ENCODE measurements at places on chromosomes 12 and 14.
A peak's percentile ranks its signal among the peaks of the same experiment; 100 is the strongest.

GRCh38 chr14:51396222-51396815 is 156.3 kb downstream of the TMX1 start:
- no peak for DNase-seq

- DNase-seq = no peak
Observed at GRCh38 chr12:24135158-24135850, 185.8 kb upstream of the SOX5 start.

DNA sequence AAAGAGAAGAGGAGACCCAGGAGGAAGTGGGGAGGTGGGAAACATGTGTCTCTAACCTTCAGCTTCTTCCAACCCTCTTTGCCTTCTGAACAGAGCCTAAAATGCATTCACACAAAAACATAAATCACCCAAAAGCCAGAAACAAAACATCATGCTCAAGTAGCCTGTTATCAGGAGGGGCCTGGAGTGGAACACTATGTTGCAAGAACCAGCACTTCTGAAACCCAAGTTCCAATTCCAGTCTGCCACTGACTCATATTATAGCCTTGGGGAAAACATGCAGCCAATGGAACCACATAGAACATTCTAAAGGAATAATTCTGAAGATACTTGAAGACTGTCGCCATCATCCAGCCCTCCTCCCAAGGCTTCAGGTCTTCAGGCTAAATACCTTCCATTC is 169.8 kb upstream of the PLXNC1 start:
- no peak for DNase-seq

DNA sequence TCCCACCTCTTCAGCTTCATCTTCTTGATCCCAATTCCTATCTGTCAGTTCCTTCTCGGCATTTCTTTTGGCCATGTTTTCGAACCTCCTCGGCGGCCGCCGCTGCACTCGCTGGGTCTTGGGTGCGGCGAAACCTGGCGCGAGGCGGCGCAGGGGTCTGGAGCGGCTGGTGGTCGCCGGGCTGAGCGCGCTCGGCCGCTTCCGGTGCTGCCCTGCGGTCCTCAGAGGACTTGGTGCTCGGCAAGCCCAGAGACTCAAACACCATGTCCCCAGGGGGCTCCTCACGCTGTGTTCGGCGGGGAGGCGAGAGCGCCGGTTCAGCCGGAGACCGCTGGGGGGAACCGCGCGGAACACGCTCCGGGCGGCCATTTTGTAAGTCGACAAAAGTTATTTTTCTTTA is 51.8 kb downstream of the PPP1R36 start:
- DNase-seq = no peak

DNA sequence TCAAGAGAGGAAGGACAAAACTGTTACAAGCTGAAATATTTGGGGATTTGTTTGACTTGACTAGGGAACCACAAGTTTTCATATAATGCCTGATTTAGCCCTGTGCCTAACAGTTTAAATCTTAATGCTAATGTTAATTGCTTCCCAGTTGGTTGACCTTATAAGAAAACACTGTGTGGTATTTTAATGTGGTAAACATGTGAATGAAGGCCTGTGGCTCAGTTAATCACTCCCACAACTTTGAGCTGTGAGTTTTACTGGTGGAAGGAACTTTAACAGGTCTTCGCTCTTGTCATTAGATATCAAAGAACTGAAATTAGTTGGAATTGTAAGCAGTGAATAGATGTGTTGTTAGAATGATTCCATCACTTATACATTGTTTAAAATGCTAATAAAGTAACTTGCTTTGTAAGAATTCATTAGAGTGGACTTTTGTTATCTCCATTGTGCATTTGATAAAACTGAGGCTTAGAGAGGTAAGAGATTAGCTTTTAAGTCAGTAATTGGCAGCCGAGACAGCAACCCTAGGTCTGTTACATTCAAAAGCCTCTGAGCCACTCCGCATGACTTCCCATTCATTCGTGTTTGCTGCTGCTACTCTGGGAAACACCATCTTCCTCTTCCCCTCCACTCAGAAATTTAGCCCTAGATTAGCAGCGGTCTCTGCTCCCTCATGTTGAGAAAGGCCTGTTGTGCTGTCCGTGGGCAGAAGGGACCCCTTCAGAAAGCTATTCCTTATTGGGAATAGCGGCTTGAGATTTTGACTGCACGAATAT is 1.0 kb upstream of the TBK1 start:
- DNase-seq = peak; percentile 53

GRCh38 chr14:92581966-92582566 is 68.5 kb downstream of the RIN3 start:
- no peak for DNase-seq

GRCh38 chr12:53856132-53856531 is 82.5 kb upstream of the HOXC13 start:
- no peak for DNase-seq

DNA sequence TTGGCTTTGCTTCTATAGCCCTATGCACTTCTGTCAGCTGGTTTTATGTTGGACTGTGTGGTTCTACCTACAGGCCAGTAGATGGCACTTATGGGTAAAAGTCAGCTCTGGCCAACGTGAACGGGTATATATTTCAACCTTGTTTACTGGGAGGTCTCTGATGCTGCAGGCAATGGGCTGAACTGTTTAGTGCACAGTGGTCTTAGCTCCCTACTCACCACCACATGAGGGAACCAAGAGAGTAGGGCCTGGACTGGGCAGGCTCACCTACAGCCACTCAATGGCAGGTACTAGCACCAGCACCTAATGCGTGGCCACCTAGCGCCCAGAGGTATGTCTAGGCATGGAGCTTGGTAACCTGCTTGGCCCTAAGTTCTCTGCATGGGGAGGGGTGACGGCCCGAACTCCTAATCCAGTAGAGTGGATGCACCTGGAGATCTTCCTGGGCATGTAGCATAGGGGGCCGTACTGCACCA is 481.8 kb downstream of the TMEM117 start:
- peak; percentile 7 for DNase-seq

DNA sequence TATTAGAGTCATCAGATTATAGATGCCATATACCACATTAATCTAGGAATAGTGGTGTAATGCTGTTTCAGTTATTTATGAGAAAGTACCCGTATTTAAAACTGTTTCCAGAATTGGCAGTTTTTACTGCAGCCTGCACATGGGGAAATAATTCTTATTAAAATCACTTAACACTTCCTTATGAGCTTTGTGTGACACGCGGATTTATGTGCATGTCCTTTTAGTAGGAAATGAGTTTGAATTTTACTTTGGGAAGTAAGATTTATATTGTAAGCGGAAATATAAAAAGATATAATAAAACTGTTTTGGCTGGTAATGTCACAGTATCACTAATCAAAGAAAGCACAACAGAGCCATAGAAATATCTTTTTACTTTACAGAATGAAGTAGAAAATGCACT is 132.9 kb downstream of the TMEM117 start:
- DNase-seq = no peak

DNA sequence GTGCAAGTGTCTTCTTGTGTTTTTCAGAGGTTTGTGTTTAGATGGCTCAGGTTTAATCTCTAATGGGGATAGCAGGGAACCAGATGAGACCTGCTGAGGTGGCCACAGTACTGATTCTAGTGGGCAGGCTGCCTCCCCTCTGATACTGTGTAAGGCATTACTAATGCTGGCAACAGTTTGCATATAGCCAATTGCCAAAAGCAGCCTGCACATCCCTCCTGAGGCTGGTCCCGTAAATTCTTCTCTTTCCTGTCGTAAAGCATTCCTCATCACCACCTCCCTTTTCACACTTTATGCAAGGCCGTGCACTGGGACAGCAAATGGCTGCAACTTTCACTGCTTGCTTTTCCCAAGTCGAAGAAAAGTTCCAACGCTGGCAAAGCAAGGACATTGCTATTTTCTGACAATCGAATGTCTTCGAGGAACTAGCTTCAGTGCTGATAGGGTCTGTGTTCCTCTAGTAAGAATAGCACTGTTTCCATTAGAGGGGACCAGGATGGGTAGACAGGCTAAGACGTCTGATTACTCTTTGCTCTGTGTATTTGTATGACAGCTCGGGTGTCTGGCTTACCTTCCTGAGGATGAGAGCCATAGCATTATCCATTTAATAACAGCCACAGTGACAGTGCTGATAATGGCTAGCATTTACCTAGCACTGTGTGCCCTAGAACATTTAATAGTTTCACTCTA is 178.2 kb upstream of the HIF1A start:
- DNase-seq = no peak

DNA sequence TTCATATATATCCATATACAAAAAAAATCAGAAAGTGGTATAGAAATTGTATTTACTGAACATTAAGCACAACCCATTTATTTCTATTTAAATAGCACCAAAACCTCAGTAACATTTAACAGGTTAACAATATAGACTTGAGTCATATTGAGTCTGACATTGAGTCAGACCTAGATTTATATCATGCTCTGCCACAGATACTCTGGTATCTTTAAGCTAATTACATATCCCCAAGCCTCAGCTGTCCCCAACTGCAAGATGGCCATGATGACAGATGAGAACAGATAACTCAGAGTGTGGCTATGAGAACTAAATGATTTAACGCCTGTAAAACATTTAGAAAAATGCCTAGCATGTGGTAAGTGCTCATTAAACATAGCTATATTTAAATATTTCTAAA is 40.3 kb downstream of the IFNG start:
- DNase-seq = no peak

- DNase-seq = no peak
Observed at GRCh38 chr14:101583715-101584054, 22.4 kb downstream of the DIO3 start.

GRCh38 chr12:57418255-57418654 is 12.6 kb downstream of the R3HDM2 start:
- no peak for DNase-seq

DNA sequence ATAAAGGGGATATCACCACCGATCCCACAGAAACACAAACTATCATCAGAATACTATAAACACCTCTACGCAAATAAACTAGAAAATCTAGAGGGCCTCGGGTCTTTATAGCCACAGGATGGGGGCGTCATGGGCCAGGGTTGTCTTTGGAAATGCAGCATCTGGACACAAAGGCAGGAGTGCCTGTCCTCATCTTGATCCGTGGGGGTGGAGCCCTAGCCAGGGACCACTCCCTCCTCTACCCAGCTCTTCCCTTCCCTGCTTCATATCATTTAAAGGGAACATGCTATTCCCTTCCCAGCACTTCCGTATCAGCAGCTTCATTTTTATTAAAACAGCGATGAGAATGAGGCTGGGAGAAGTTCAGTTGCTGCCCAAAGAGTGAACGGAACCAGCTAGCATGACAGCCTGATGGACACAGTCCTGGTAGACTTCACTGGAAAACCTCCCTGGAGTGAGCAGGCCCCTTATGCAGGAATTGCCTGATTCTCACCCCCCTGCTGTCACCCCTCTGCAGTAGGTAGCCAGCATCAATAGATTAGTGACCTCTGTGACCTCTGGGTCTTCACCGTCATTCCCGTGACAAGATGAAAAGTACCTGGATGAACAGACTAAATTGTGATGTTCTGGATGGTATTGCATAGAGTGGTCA is 251.4 kb upstream of the RGS6 start:
- no peak for DNase-seq

DNA sequence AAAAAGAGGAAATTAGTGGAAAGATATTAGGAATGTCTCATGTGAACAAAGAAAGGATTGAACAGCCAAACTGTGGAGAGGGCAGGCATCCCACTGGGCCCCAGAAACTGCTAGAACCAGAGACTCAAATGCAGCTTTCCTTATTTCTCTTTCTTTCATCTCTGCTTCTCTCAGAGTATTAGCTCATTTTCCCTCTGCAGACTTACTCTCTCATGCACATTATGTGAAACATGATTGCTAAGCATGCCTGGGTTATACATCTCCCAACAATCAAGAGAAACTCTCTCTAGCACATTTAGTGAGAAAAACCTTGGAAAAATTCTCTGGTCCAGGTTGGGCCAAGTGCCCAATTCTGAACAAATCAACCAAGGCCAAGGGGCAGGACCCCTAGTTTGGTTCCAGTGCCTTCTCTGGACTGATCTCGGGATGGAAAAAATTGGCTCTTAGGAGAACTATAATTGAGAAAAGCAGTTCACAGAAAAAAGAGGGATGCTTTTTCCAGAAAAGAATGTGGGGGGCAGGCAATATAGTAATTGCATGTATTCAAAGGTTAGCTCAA is 313.1 kb downstream of the RAD51B start:
- DNase-seq = no peak

GRCh38 chr14:61260939-61261776 is 20.0 kb downstream of the TMEM30B start:
- no peak for DNase-seq

Data from pons (tissue), 1 donor.